NCI-H2081 treated with DMSO at 0.1 percent for 48 hours (cell line): ENCODE measurements at places on chromosomes 2 and 18.

GRCh38 chr2:11387843-11388242 is 43.4 kb upstream of the ROCK2 start:
- DNase-seq, result no peak

DNA sequence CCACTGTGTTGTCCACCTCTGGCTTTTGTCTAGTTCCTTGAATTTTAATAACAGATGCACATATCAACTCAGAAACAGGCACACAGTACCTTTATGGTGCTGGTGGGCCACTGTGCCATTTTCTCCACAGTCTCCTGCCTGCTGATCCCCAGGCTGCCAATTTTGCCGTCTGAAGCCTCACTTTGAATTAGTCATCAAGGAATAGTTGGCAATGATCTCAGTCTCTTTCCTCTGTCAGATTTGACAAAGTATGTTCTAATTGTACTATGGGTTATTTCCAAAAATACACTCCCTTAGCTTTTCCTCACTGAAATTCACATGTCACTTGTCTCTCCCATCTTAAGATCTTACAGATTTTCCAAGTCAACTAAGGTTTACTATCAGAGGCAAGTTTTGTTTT is 140.7 kb downstream of the ZNF516 start:
- no peak for DNase-seq

DNA sequence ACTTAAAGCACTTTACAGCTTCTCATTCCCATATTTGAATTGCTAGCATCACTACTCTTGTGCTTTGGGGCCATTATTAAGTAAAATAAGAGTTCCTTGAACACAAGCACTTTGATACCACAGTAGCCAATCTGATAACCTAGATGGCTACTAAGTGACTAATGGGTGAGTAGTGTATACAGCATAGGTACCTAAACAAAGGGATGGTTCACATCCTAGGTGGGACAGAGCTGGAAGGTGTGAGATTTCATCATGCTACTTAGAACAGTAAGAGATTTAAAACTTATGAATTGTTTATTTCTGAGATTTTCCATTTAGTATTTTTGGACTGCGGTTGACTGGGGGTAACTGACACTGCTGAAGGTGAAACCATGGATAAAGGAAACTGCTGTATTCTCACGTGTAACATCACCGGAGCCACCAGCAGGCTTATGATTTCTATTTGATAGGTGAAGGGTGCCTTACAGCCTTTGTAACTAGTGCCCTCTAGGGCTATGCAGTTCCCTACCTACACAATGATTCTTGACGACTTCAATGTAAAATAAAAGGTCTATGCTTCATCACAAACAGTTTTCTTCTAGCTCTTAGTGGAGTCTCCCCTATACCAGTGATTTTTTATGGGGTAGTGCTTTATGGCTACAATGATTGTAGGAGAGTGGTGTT is 22.1 kb upstream of the CRIM1 start:
- DNase-seq, result no peak

GRCh38 chr2:136637402-136637801 is 127.9 kb upstream of the THSD7B start:
- no peak for DNase-seq

- no peak for DNase-seq
These were observed 7.6 kb upstream of the KCTD1 start for GRCh38 chr18:26555804-26556553.

GRCh38 chr2:171084128-171084527 is 76.6 kb downstream of the TLK1 start:
- no peak for DNase-seq

DNA sequence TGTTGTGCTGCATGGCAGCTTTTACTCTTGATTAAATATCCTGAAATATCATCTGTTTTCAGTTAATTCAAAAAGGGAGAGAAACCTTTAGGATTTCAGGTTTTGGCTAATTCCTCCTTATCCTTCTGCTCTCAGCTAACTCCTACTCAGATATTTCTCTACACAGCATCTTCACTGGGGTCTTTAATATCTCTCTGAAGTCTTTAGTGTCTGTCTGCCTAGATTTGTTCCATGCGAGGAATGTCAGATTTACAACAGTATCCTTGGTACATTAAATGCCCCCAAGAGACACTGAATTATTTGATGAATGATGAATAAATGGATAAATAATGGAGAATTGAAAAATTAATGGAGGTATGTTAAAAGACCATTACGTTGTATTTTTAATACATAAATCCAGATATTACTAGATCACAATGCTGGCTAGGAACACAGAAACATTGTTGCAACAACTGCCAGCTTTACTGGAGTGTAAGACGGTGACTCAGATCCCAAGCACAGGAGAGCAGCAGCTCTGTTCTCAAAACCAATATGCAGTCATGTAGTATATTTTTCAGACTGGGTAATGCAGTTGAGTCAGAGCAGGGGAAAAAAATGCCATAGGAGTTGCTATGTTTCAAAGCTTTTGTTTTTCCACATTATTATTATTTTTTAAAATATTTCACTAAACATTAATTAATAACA is 388.0 kb upstream of the SYT4 start:
- DNase-seq, result no peak

DNA sequence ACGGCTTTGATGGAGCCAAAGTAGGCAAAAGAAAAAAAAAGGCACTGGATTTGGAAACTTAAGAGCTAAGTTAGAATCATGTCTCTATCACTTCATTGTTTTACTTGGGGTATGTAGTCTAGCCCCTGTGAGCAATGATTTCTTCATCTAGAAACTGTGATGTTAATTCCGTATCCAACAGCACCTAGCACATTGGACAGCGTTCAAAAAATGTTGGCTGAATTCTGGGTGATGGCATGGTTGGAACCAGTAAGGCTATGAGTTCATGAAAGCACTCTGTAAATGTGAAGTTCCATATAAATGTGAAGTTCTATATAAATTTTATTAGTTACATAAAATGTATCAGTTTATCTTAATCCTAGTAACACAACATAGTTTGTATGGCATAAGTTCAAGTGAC is 308.5 kb upstream of the HNMT start:
- DNase-seq, result no peak

DNA sequence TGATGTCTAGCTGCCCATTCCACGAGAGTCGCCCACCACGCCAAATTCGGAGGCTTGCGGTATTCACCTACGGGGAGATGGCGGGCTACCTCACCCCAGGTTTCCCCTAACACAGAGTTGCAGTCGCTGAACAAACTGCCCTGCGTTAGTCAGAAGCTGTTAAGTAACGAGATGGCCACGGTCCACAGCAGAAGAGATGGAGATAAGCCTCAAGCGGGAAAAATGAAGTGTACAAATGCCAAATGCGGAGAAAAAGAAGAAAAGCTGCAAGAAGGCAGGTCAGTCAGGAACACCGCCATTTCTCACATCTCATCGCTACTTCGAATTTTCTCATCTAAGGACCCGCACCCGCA is 425 bp downstream of the ASB3 start:
- DNase-seq, result no peak

GRCh38 chr2:208049441-208049840 is 24.1 kb upstream of the PLEKHM3 start:
- DNase-seq, result no peak

GRCh38 chr2:177282181-177282641 is 17.7 kb upstream of the NFE2L2 start:
- DNase-seq, result no peak

- DNase-seq, result peak; percentile 91
These were observed at the start of gene RNASEH1 for GRCh38 chr2:3558205-3559014. TSS of gene RNASEH1 (minus strand) at chr2:3558333. CDS start at chr2:3558260, 73 bp downstream.

DNA sequence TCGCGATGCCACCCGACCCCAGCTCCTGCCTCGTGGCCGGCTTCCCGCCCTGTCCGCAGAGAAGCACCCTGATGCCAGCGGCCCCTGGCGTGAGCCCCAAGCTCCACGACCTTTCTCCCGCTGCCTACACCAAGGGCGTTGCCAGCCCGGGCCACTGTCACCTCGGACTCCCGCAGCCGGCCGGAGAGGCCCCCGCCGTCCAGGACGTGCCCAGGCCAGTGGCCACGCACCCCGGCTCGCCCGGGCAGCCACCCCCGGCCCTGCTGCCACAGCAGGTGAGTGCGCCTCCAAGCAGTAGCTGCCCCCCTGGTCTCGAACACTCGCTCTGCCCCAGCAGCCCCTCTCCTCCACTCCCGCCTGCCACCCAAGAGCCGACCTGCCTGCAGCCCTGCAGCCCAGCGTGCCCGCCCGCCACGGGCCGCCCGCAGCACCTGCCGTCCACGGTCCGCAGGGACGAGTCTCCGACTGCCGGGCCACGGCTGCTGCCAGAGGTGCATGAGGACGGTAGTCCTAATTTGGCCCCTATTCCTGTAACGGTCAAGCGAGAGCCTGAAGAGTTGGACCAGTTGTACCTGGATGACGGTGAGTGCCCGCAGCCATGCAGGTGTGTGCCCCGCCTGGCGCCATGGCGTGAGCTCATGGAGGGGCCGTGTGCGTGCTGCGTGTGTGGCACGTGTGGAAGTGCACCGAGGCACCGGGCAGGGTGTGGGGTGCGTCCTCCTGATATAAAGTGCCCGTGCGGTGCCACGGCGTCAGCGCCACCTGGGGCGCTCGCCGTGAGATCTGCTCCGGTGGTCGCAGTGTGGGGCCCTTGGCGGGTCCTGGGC is 90.8 kb downstream of the NFATC1 start:
- DNase-seq, result no peak

- DNase-seq, result no peak
These were observed 76.7 kb downstream of the MERTK start for GRCh38 chr2:111975053-111975552.

DNA sequence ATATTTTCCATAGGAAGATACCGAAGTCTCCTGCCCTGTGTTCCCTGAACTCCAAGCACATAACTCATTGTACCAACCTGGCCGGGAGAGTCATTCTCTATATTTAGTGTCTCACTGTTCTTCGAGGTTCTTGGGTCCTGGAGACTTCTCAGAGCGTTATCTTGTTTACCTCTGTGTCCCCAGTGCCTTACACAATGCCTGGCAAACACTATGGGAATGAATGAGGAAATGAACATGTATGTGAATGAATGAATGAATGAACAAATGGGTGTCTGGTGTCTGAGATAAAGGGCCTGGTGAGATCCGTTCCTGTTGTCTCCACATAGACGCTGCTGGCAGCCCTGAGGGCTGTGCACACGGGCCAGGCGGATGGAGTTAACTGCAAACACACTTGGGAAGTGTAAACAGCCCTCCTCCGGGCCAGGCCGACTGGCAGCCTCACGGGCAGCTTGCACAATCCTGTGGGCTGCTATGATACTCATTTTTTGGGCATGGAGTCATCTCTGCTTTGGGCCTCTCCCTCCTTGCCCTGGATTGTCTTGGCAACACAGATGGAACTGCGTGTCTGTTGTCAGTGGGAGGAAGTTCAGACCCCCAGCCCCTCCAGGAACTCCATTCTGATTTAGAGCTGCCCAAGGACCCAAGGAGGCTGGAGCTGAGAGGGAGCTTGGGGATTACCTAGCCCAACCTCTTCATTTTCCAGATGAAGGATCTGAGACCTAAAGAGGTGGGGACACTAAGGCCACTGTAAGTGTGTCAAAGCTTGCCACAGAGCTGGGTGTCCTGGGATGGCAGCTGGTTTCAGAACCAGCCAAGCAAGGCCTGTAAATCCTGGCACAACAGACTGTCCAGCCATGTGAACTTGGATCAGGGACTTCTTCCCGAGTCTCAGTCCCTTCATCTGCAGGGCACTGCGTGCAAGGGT is 124.4 kb downstream of the INHBB start:
- no peak for DNase-seq

DNA sequence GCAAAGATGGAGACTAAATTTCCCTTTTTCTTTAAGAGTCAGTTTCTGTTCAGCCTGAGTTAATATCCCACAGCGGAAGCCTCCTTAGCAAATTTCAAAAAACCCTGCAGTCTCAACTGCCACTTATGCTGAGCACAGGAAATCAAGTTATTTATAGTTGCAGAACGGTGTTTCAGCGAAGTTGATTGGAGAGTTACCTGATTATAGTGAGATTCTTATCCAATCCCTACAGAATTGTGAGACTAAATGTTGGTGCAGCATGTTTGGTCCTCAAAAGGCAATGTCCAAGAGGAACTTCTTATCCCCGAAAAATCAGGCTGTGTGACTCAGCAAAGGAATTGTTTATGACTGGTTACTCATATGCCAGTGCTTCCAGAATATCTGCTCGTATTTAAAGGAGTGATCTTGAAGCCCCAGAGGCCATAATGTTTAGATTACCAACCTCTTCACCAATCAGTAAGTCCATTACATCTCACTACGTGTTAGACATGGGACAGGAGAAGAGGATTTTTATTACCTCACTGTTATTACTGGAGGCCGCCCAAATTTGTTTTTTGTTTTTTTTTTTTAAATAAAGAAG is 67.9 kb downstream of the LRRFIP1 start:
- no peak for DNase-seq

GRCh38 chr2:197919487-197919886 is 115.1 kb downstream of the PLCL1 start:
- no peak for DNase-seq

- DNase-seq, result no peak
These were observed 72.3 kb downstream of the IL1R2 start for GRCh38 chr2:102063941-102064678.

DNA sequence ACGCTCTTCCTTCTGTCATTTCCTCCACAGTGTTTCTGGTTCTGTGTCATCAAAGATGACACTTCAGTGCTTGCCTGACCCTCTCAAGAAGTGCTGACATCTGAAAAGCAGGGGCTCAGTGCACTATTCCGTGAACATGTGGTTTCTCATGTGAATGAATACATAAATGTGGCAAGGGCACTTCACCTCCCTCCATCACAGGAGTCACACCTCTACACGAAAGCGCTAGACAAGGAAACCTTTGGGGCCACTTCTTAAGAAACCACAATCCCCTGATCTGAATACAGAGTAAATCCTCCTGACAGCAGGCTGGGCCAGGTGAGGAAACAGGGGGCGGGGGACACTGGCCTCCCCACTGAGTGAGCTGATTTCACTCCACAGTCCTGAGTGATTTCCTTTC is 145.8 kb upstream of the ACAA2 start:
- DNase-seq, result no peak

DNA sequence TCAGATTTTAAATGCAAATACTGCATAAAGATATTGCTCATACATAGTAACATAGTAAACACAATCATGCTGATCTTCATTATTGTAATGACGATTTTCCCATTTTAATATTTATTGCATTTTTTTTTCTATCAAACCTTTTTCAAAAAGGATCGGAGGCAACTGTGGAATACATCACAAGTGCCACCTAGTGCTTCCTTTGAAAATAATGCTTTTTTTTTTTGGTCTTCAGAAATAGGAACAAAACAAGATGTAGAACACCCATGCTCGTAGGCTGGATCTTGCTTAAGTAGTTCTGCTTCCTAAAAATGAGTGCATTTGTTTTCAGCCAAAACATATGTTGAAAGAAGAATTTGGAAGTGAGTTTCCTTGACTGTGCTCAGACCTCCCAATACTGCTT is 35.7 kb upstream of the GPR155 start:
- DNase-seq, result no peak

DNA sequence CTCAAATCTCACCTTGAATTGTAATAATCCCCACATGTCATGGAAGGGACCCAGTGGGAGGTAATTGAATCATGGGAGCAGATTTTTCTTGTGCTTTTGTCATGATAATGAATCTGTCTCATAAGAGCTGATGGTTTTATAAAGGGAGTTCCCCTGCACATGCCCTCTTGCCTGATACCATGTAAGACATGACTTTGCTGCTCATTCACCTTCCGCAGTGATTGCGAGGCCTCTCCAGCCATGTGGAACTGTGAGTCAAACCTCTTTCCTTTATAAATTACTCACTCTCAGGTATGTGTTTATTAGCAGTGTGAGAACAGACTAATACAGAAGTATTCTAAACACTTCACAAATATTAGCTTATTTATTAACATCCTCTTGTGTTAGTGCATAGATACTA is 516.7 kb downstream of the LRRTM4 start:
- DNase-seq, result no peak

- no peak for DNase-seq
These were observed 202.9 kb downstream of the MIB1 start for GRCh38 chr18:21943456-21943855.
